ENCODE measurements at places on chromosomes 2 and 18.

DNA sequence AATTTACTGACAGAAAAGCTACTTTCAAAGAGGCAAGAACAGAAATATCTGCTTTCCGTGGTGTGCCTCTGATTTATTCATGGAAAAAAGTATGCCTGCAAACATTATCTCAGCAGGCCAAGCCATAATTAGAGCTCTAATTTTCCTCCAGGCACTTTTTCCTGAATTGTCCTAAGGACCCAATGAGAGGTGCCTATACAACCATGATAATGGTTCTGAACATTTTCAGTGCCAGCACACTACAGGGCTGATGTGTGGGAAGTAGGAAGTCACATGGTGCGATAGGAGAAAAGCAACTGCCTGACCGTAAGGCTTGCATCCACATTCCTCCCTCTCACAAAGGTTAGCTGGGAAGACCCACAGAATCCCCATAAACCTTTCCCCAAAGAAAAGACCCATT, 45.9 kb upstream of the EGR4 start:
- no peak for DNase-seq

GRCh38 chr18:80096032-80096565, 13.0 kb upstream of the ADNP2 start:
- no peak for DNase-seq

DNA sequence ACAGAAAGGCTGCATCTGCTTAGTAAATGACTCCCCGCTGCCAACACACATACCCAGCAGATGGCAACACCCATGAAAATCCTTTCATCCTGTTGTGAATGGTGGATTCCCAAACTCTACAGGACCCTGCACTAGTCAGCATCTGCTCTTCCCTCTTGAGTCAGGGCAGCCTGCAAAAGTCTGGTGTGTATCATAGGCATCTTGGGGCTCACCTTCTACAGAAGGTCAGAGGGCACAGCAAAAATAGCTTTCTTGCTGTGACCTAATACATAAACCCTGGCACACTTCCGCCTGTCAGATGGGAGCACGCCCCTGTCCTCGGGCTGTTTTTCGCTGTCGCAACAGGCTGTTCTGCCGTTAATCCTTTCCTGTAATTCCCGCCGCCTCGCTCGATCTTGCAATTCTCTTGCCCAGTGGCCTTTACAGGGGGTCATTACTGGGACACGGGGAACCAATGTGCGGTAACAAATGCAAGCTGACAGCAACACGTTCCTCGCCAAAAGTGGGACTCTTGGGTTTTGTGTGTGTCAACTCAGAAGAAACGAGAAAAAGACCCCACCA, 19.9 kb upstream of the SCYGR1 start:
- DNase-seq, result no peak

- no peak for DNase-seq
Measured at GRCh38 chr18:28947900-28948299, 771.0 kb upstream of the CDH2 start.

- no peak for DNase-seq
Measured at GRCh38 chr18:48048251-48048650, 117.8 kb upstream of the SMAD2 start.

DNA sequence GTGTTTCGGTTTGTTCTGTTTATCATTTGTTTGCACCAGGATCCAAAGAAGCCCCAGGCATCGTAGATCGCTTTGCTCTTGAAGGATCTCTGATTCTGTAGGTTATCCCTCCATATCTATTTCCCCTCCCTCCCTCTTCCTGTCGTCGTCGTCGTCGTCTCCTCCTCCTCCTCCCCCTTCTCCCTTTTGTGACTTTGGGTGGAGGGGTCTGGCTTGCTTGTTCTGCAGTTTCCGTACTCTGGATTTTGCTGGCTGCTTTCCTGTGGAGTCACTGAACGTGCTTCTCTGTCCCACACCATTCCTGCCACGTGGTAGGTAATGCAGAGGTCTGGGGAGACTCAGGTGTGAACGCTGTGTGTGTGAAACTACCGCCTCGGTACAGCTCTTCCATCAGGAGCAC, 225.0 kb downstream of the LDLRAD4 start:
- no peak for DNase-seq

DNA sequence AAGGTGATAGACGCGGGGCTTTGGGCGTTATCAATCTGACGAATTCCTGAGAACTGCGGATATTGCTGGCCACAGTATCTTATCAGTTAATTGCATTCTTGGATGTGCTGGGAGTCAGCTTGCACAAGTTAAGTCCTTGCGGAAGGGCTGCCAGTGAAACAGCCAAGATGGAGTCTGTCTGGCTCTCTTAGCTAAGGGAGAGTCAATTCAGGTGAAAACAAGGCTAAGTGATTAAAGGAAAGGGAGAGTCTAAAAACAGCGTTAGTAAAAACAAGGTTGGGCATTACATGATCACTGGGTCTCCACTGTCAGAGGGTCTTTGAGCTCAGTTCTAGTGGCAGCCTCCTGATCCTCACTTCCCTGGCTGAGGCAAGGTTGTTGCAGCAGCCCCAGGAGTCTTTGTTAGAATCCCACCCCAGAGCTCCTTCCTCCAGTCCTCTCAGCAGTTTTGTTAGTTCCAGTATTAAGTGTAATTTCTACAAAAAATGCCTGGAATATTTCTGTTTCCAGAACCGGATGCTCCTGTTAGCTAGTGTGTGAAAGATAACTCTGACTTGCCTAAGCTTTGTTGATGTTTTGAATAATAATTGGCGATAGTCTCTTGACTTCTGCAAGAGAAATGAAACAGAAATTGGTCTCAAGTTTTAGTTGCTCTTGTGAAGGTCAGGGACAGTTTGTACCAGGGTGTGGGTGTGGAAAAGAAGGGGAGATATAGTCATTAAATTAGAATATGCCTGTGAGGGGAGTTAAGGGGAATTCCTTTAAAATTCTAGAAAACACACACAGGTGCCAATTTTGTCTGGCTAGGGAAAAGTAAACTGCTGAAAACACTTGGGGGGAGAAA, 10.6 kb downstream of the CFLAR start:
- DNase-seq, result no peak

- no peak for DNase-seq
Measured at GRCh38 chr2:69798290-69798908, 31.1 kb upstream of the GMCL1 start.

GRCh38 chr2:223046470-223047040, 5.4 kb upstream of the KCNE4 start:
- no peak for DNase-seq

DNA sequence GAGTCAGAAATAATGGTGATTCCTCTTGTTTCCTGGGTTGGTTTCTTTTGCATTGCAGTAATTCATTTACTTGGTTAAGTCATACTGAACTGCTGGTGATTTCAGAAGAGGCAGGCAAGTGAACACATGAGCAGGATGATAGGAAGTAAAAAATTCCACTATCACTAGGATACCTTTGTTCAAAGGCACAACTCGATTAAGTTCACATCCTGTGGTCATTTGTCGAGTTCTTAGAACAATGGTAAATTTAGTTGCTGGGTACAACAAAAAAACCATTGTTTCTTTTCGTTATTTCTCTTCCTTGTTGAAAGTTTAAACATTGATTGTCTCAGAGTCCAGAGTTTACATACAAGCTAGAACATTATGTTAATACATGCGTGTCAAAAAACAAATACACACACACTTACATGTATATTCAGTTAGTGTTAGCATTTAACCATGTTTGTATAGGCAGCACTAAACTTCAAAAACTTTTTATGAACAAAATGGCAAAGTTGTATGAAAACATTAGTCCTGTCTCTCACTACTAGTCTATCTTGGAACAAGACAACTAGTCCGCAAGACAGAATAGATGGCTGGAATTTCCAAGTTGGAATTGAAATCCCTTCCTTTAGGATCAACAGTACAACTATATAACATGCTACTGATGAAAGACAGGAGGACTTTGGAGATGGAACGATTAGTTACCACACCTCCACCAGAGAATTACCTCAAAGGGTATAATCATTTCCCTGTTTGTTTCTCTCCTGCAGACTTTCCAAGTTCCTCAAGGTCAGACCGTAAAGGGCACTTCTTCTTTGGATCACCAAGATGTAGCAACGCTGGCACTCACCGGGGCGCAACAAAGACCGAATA, 26.2 kb downstream of the STK39 start:
- no peak for DNase-seq

GRCh38 chr2:85826990-85827878, 61.6 kb downstream of the ST3GAL5 start:
- DNase-seq, result peak; percentile 90

DNA sequence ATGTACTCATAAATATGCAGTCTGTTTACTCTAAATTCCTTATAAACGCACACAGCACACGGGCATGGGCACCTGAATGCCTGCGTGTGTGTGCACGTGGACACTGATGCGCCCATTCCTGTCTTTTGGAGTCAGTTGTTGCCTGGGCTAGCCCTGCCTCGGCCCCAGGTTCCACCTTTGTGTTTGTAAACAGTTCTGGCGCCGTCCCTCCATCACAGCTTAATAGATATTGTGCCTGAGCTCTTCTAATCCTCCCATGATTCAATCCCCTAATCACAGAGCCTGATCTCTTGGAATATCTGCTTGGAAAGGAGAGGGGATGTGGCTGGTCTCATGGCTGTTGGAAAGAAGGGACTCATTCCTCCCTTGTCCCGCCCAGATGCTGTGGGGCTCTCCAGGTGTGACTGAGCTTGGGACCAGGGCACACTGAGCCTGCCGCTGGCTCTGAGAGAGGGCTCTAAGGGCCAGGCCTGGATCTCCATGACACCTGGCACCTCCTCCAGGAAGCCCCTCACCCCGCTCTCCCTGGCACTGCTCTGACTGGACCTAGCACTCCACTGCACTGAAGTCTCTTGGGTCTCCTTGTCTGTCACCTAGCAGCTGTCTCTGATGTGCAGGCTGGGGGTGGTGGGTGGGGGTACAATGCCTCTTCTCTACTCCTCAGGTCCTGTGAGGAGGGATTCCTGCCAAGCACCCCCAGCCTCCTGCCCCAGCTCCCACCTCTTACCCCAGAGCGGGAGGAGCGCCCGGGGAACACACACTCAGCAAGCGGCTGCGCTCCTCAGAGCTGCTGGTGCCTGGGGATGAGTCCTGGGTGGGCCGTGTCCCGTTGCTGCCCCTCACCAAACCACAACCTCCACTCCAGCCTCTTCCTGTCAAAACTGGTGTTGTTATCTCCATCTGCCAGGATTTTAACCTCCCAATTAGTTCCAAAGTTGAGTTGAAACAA, 181.3 kb downstream of the INHBB start:
- DNase-seq, result no peak

GRCh38 chr2:231720292-231720986, 12.1 kb downstream of the PTMA start:
- DNase-seq, result no peak

DNA sequence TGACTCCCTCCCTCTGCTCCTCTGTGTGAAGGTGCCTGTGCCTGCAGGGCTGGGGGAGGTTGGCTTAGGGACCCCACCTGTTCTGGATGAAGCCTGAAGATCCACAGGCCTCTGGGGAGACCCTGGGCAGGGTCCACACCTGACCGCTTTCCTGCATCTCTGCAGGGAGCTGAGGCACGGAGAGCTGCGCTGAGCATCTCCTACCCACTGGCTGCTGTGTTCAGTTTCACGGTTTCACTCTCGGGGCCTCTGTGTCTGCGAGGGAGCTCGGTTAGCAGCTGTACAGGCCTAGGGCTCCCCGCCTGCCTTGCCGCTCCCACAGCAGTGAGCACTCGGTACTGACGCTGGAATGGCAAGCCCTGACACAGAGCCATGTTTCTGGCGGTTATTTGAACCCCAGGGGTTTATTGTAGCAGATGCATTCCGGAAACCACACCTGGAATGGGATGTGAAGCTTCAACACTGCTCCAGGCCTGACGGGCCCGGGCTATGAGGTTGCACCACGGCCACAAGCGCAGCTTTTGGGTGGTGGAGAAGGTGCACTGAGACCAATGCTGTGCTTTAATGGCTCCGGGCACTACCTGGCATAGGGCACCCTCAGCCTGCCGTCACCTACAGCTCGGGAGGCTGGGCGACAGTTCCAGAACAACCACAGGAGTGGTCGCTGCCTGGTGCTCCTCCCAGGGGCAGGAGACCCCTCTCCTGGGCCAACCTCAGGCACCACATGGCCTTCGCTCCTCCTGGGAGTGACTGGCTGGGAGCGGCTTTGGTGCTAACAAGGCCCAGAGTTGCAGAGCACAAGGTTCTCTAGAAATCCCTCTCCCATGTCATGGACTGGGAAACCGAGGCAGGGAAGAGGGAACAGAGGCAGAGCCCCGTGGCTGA, 257.9 kb downstream of the NDUFA10 start:
- DNase-seq, result no peak

- no peak for DNase-seq
Measured at GRCh38 chr2:48508461-48509124, 21.4 kb upstream of the STON1 start.

GRCh38 chr2:136322428-136322827, 204.5 kb upstream of the CXCR4 start:
- peak; percentile 17 for DNase-seq

GRCh38 chr2:224711381-224711780, 4.8 kb downstream of the CCDC195 start:
- DNase-seq, result no peak

Measured in naive thymus-derived CD8-positive, alpha-beta T cell (primary cell).